Kidney tubule cell (primary cell): ENCODE measurements at places on chromosomes 3 and 15.
A peak's percentile ranks its signal among the peaks of the same experiment; 100 is the strongest.

DNA sequence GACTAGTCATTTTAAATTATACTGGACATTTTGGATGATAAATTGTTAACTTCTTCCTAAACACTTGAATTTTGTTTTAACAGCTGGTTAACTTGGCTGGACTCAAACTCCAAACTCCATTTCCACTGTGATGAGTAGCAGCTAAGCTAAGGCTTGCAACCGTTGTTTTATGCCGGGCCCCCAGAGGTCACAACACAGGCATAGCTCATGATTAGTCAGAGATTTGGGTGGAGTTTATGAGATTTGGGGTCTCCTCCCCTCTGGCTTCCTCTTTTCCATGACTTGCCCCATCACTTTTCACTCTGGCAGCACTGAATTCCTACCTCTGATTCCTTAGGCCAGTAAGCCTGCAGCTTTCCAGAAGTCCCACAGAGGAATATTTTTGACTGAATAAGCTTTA, 12.8 kb downstream of the THAP10 start:
- DNase-seq = no peak

- no peak for DNase-seq
Observed at GRCh38 chr3:107555359-107555758, 32.6 kb downstream of the BBX start.

DNA sequence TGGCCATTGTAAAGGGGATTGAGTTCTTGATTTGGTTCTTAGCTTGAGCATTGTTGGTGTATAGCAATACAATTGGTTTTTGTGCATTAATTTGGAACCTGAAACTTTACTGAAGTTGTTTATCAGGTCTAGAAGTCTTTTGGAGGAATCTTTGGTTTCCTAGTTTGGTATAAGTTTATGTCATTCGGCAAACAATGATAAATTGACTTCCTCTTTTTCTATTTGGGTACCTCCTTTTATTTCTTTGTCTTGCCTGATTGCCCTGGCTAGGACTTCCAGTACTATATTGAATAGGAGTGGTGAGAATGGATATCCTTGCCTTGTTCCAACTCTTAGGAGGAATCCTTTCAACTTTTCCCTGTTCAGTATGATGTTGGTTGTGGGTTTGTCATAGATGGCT, 32.1 kb downstream of the SPESP1 start:
- DNase-seq = no peak

GRCh38 chr15:45386420-45386819, 8.1 kb upstream of the GATM start:
- DNase-seq = no peak

- peak; percentile 44 for DNase-seq
Observed at GRCh38 chr15:51837792-51838251, 8.4 kb downstream of the TMOD3 start.

- DNase-seq = no peak
Observed at GRCh38 chr3:123833398-123833785, 50.7 kb downstream of the MYLK start.

- DNase-seq = peak; percentile 27
Observed at GRCh38 chr3:53921296-53921695, 29.6 kb upstream of the SELENOK start.

- no peak for DNase-seq
Observed at GRCh38 chr3:107951126-107951525, 139.7 kb downstream of the CD47 start.
